ENCODE measurements at places on chromosomes 1 and 21. TPM values are rescaled to one million over a fixed set of nuclear protein-coding genes. Genes with fewer than 3 reads are reported as not detected.
A peak's percentile ranks its signal among the peaks of the same experiment; 100 is the strongest.

KIRREL1 gene
- total RNA-seq, result 35.2 TPM

BSND gene
- total RNA-seq, result 0.47 TPM

DNAJC6 gene
- total RNA-seq, result 7.4 TPM

CTPS1 gene
- 93.3 TPM for total RNA-seq

SPRR1A gene
- not detected for total RNA-seq

OBSCN gene
- total RNA-seq, result 21.5 TPM

FAM163A gene
- 0.08 TPM for total RNA-seq

PDIK1L gene
- total RNA-seq, result 3.0 TPM

VANGL2 gene
- 51.3 TPM for total RNA-seq

DNA sequence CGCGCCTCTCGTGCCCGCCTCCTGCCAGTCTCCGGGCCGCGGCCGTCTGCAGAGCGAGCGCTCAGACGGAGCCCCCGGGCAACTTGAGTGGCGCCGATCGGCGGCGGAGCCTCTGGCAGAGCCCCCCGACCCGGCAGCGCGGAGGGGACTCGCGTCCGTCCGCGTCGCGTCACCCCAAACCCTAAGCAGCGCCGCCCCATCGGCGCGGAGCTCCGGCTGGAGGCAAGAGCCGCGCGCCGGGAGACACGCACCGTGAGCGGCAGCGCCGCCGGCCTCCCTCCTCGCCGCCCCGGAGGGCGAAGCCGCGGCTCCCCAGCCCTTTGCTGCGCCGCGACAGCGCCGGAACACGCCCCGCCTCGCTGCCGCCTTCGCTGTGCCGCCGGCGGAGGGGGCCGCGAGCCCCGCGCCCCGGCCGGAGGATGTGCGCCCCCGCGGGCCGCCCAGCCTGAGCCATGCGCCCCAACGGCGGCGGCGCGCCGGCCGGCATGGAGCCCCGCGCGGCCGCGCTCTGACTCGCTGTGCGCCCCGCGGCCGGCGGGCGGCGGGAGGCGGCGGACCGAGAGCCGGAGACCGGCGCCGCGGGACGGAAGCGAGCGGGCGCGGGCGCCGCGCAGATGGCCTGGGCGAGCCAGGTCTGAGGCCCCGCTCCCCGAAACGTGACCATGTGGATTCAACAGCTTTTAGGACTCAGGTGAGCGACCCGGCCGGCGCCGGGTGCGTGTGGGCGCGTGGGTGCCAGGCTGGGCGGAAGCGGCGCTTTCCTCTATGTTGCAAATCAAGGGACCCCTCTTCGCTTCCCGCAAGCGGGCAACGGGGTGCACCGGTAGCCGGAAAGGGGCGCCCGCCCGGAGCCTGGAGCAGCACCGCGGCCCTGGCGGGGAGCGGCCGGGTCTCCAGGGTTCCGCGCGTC, 610 bp downstream of the AJAP1 start:
- DNase-seq, result no peak

GRCh38 chr1:7398982-7399381, 372.1 kb upstream of the VAMP3 start:
- DNase-seq, result peak; percentile 82

- DNase-seq, result no peak
These were observed 58.5 kb downstream of the HIVEP3 start for GRCh38 chr1:41860214-41860613.

GRCh38 chr1:29756498-29756897, 520.2 kb downstream of the PTPRU start:
- no peak for DNase-seq

GRCh38 chr1:221148660-221149059, 269.4 kb downstream of the HLX start:
- DNase-seq, result no peak

GRCh38 chr1:29851691-29852090, 615.4 kb downstream of the PTPRU start:
- no peak for DNase-seq

- no peak for DNase-seq
These were observed 40.6 kb upstream of the MAP10 start for GRCh38 chr1:232764458-232765251.

- no peak for DNase-seq
These were observed at the start of gene ARID4B for GRCh38 chr1:235327559-235328270. Gene ARID4B (minus strand): TSS chr1:235328179. CDS start chr1:235326919, 1,260 bp downstream.

GRCh38 chr21:18913914-18914313, 510.3 kb upstream of the TMPRSS15 start:
- DNase-seq, result peak; percentile 27

GRCh38 chr1:63782982-63783381, 9.2 kb downstream of the ROR1 start:
- peak; percentile 83 for DNase-seq

DNA sequence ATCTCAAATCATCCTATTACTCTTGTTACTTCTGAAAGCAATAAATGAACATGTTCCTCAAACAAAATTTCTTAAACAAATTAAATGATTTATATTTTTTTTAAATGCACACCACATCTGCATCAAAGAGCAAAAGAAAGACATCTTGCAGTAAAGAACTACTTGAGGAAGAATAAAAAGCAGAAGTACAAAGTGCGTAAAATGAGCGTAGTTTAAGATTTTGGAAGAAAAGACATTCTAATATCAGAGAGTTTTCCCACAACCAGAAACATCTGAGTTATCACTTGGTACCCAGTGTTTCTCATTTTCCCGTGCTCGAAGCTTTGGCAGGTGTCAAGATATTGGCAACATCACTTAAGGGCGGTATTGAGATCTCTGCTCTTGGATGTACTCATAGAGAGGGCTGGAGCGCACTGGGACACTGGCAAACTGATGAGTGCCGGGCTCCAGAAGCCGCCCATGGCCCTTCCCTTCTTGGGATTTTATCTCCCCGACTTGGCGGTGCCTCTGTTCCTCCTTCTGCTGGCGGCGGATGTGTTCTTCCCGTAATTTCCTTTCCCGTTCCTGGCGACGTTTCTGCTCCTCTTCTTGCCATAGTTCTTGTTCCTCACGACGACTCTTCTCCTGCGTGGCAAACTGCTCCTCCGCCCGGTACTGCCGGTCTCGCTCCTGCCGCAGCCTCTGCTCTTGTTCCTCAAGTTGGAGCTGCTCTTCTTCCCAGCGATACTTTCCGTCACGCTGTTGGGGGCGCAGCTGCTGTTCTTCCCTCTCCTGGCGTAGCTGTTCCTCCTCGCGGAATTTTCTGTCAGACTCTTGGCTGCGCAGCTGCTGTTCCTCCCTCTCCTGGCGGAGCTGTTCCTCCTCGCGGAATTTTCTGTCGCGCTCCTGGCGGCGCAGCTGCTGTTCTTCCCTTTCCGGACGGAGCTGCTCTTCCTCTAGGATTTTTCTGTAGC, 7.9 kb downstream of the TCHH start:
- DNase-seq, result peak; percentile 56

GRCh38 chr1:31932491-31933316, 5.5 kb downstream of the PTP4A2 start:
- no peak for DNase-seq

- DNase-seq, result no peak
These were observed 10.2 kb downstream of the LY9 start for GRCh38 chr1:160806109-160806665.

DNA sequence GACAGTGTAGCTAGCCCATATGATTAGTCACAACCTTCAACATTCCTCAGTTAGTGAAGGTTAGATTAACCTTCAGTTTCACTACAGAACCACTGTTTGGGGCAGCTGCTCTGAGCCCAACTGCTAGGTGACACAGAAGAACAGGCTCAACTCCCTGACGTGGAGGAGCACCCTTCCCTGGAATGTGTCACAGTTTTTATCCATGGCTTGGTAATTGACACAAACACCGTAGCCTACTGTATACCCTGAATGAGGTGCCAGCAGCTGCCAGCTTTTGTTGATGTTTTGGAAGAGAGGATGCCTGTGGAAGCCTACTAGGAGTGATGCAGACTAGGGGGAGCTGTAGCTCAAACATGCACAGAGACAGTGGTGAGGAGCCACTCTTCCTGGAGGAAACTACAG, 56.6 kb upstream of the CR2 start:
- DNase-seq, result peak; percentile 49

DNA sequence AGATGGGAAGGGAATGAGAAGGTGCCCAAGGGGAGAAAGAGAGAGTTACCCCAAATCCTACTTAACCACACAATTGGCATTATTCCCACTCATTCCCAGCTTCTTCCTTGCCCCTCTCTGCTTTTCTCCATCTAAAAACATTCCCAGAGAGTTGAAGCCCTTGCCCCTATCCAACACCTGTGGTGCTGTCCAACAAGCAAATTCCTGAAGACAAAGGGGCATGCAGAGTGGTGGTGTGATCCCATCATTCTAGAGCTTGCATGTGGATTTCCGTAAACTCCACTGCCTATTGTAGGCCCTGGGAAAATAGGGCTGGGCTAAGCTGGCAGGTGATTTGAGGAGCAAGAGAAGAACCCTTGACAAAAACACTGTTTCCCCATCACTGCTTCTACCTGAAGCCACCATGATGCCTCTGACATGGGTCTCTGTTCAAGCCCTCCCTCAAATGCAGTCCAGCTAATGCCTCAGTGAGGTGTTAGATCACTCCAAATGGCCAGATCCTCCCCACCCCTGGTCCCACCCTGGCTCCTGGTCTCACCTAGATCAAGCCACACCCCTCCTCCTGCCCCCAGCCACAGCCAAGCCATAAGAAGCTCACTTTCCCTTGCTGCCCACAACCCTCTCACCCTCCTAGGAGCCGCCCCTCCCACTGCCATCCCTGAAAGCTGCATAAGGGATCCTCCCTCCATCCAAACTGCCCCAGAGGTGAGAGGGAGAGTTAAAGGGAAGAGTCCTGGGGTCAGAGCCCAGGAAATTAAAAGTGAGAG, 29.5 kb downstream of the SYT2 start:
- DNase-seq, result peak; percentile 79

GRCh38 chr21:44920694-44921604, at the start of gene ITGB2:
Gene ITGB2 (minus strand): TSS chr21:44920899. CDS start chr21:44910782, 10,117 bp downstream.
- peak; percentile 36 for DNase-seq

DNA sequence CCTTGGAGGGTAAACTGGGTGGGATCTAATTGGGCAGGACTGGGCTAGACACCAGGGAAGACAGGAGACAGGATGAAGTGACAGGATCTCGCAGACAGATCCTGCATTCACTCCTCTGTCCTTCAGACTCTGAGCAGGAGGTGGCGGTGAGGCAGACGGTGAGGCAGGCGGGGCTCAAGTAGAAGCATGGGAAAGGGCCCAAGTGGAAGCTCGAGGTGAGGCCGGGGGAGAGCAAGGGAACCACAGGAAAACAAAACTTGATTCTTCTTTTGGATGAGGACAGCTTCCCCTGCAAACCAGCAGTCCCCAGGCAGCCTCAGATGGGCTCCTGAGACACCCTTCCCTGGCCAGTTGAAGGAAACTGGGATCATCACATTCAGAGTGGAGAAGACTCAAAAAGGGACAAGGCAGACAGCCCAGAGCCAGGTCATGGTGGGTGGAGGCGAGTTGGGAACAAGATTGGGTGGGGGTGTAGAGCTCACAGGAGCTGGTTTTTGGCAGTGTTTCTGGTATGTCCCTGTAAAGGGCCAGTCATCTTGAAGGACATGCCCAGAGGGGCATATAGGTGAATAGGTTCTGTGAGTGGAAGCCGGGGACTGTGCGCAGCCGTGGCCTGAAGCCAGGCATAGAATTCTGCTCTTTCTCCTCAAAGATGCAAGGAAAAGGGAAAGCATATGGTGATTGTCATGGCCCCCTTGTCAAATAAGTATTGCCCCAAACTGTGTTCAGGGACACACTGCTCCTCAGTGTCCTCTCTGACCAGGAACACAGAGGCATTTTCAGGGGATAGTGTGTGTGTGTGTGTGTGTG, 18.0 kb downstream of the INKA2 start:
- DNase-seq, result peak; percentile 39

GRCh38 chr1:230876660-230877059, 8.3 kb upstream of the C1orf198 start:
- no peak for DNase-seq

GRCh38 chr1:245870698-245871097, 636.4 kb downstream of the SMYD3 start:
- no peak for DNase-seq

DNA sequence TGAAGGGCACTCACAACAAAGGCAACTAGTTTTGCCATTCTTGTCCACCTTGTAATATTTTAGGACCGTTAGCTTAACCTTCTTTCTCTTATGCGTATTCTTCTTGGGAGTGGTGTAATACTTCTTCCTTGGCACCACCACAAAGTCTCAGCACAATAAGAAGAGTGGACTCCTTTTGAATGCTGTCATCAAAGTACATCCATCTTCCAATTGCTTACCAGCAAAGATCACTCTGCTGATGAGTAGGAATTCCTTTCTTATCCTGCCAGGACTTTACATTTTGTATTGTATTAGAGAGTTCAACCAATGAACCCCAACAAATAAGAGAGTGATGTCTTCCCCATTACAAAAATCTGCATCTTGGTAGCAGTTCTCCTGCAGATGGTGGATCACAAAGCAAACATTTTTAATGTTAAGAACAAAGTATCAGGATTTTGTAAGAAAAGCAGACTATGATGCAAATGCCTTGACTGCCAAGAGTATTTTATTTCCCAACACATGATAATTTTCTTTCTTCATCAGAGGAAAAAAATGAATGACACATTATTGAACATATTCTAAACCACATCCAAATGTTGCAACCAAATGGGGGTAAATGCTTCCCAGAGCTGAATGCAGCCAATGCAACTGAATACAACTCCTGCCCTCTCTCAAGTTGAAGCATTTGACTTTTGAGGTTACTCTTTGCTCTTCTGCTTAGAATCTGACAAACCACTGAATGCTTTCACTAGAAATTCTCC, 5.1 kb upstream of the ARNT start:
- DNase-seq, result no peak

DNA sequence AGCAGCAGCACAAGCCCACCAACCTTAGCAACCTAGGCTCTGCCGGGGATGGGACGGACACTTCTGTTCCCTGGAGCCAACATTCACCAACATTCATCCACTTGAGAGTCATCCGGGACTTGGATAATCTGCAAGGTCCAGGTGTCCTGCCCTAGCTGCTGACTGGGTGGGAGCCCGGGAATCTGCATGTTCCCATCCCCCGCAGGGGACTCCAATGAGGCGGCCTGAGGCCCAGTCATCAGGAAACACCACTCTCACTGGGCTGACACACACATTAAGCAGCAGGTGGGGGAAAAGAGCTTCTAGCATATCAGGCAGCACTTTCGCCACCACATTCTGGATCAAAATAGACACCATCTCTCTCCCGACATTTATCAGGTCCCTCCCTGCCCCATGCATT, 38.4 kb upstream of the CCSAP start:
- peak; percentile 71 for DNase-seq

- no peak for DNase-seq
These were observed 77.9 kb downstream of the CDC7 start for GRCh38 chr1:91578320-91579109.

Data from GM23338 (cell line).